ENCODE measurements at places on chromosomes 5 and 9.

- DNase-seq, result no peak
Observed at GRCh38 chr5:155019601-155020226, 6.2 kb downstream of the KIF4B start.

- no peak for DNase-seq
Observed at GRCh38 chr9:122579874-122580273, 3.3 kb downstream of the OR1L8 start.

DNA sequence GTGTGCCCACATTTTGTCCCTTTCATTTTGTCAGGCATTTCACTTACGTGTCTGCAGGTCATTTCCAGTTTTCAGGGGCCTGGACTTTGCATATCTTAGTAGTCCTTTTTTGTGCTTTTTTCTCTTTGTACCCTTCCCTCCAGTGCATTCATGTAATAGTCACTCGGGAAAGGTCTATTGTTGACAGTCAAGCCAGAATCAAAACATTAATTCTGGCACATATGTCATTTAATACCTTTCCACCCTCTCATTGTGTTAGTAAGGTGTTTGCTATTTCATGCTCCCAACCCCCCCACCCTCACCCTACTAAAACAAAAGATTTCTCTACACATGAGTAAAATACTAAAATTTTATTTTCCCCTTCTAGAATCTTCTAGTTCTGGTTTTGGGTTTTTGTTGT, 42.7 kb downstream of the UGCG start:
- no peak for DNase-seq

DNA sequence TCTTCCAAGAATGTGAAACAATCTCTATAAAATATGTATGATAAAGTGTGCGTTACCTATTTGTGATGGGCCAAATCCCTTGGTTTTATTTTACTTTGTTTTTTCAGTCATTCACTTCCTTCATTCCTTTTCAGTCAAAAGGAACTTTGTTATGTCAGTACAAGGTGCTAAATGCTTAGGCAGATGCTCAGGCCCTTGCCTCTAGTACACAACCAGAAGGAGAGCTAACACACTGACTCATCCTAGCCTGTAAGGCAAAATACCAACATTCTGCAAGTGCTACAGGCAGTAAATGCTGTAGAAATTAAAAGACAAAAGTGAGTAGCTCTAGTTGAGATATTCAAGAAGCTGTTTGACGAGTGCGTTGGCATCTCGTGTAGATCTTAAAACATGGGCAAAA, 49.4 kb downstream of the TRPM6 start:
- no peak for DNase-seq

- DNase-seq, result no peak
Observed at GRCh38 chr5:13662626-13663025, 281.9 kb downstream of the DNAH5 start.

DNA sequence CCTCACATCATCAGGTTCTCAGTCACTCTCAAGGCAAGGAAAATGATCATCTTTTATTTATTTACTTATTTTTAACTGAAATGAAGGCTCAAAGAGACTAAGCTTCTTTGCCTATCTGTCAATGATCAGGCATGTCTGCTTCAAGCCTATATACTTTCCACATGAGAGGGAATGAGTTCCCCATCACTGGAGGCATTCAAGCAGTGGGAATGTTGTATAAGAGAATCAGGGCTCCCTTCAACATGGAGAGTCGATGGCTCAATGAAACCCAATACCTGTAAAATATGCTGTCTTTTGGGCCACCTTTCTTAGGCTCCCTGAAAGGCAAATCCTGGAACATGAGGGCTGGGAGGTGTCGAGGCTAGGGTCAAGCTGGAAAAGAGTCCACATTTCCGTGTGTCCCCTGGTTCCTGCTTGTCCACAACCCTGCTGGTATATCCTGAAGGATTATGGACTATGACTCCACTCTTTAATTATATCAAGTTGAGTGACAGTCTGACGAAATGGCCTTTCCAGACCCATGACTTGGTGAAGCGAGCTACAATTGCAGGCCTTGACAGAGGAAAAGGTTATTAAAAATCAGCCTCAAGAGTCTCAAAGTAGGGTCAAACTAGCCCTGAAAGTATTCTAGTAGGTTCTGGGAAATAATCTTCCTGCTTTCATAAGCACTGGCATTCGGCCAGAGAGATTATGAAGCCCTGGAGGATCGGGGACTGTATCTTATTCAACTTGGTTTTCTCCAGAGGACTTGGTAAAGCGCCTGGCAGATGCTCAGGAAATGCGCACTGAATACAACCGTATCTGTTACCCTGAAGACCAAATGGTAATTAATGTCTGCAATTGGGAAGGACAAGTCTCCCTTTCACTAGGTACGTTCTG, 145.9 kb upstream of the TBC1D2 start:
- DNase-seq, result no peak

- DNase-seq, result no peak
Observed at GRCh38 chr5:7317751-7318150, 78.2 kb upstream of the ADCY2 start.

- no peak for DNase-seq
Observed at GRCh38 chr9:93222890-93223259, 38.9 kb downstream of the WNK2 start.

GRCh38 chr9:121686930-121687541, 35.6 kb downstream of the DAB2IP start:
- no peak for DNase-seq

DNA sequence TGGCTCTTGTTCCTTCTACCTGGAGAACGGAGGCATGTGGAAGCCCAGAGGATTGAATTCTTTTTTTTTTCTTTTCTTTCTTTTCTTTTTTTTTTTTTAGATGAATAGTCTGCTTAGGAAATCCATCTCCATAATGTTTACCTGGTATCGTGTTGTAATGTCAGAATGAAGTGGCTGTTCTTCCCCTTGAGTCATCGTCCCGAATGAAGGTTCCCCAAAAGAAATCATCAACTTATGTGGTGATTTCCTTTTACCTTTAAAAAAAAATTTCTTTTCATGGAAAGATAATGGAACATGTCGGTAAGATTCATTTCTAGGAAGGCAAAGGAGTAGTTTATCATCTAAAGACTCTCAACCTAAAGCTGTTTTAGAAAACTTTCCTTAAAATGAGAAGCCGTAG, 59.7 kb downstream of the DOCK8 start:
- DNase-seq, result no peak

DNA sequence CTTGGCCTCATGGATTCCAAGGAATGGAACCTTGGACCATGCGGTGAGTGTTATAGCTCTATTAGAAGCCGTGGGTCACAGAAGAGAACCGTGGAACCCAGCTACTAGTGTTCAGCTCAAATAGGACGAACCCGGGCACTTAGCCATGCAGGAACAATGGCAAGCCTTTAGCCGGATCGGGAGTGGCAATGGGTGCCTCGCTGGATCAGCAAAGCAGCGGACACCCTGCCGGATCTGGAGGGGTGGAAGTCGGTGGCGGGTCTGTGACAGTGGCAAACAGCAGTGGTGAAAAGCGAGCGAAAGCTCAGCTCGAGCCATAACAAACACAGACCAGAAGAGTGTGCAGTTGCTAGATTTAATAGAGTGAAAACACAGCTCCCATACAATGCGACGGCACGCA, 2.4 kb upstream of the CDO1 start:
- DNase-seq, result no peak

DNA sequence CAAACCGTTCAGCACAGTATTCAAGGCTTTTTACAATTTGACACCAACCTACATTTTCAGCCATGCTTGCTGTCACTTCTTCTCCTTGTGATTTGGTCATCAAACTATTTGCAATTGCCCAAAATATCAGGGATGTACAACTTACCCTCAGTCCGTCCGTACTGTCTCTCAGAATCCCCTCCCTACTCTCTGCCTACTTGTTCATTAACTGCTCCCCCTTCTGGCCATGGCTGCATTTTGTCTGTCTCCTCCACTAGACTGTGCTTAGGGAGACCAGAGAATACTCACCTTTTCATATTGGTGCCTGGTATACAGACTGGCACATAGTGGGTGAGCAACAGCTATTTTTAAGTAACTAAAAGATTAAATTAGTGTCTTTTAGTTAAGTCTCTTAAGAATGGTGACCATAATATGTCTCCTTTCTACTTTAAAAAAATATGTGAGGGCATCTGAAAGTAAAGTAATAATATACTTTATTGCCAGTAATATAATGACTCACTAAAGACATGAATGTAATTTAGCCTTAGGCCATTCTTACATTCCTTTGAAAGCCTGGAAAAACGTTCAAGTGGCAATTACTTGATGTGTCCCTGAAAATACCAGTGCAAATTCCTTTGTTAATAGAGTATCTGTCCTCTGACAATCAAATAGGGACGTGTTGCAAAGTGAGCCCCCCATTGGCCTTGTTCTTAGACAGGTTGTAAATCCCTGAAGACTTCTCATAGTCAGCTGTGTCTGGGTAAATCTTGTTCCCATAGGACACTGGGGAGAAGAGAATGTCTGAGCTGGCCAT, 27.8 kb downstream of the PRLR start:
- DNase-seq, result peak; percentile 10

GRCh38 chr9:127096208-127096607, 26.2 kb downstream of the ANGPTL2 start:
- no peak for DNase-seq

GRCh38 chr5:12777342-12777741, 873.1 kb upstream of the CTNND2 start:
- DNase-seq, result no peak

- no peak for DNase-seq
Observed at GRCh38 chr9:69582018-69582417, 90.2 kb downstream of the APBA1 start.

GRCh38 chr9:6575324-6576034, 70.0 kb downstream of the GLDC start:
- DNase-seq, result no peak

GRCh38 chr5:37838152-37838932, 1.5 kb downstream of the GDNF start:
- DNase-seq, result no peak

- DNase-seq, result no peak
Observed at GRCh38 chr9:27090231-27090630, 18.8 kb upstream of the TEK start.

- DNase-seq, result no peak
Observed at GRCh38 chr5:143383988-143384387, 19.5 kb downstream of the NR3C1 start.

GRCh38 chr9:36158917-36159316, 10.3 kb upstream of the CCIN start:
- no peak for DNase-seq

DNA sequence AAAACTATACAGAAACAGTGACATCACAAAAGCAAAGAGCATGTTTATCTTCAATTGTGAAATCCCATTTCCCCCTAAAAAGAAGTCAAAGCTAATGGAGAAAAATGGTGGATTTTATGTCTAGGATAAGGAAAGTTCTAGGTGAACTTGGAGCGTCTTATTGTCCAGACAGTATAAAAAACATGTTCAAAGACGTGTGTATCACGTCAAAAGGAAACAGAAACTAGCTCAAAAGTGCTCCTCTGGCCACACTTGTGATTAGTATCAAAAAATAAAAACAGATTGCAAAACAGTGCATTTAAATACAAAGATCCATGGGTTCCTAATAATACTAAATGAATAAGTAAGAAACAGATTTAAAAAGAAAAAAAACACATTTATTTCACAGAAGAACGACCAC, 568.9 kb downstream of the ANXA1 start:
- DNase-seq, result no peak

- DNase-seq, result no peak
Observed at GRCh38 chr9:84294241-84294950, 46.2 kb downstream of the SLC28A3 start.

DNA sequence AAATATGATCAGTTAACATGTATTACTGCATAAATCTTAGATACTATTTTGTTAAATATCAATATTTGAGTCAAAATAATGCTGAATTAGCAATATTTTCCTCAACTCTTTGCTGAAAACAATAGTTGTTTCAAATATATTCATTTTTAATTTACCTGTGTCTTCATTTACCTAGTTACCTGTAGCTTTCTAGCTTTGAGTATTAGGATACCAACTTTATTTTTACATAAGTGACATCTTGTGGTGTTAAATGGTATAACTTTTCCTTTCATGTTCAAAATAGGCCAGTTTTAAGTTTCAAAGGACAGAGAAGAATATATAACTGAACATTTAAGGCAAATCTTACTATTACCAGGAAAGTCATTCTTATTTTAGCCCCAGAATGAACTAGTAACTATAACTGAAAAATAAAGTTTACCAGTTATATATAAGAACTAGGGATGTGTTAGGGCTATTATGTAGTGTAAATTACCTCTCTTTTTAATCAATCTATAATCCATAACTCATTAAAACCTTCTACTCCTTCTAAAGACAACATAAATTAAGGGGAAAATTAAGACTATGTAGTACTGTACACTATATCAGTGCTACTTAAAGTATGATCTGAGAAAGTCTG, 25.3 kb downstream of the AP3B1 start:
- no peak for DNase-seq

GRCh38 chr5:116922532-116922931, 347.9 kb upstream of the SEMA6A start:
- no peak for DNase-seq

GRCh38 chr5:86337667-86338460, 279.9 kb upstream of the COX7C start:
- DNase-seq, result no peak

- DNase-seq, result no peak
Observed at GRCh38 chr9:81565144-81565543, 124.2 kb downstream of the TLE1 start.

- DNase-seq, result no peak
Observed at GRCh38 chr5:37774912-37775483, 64.8 kb downstream of the GDNF start.

DNA sequence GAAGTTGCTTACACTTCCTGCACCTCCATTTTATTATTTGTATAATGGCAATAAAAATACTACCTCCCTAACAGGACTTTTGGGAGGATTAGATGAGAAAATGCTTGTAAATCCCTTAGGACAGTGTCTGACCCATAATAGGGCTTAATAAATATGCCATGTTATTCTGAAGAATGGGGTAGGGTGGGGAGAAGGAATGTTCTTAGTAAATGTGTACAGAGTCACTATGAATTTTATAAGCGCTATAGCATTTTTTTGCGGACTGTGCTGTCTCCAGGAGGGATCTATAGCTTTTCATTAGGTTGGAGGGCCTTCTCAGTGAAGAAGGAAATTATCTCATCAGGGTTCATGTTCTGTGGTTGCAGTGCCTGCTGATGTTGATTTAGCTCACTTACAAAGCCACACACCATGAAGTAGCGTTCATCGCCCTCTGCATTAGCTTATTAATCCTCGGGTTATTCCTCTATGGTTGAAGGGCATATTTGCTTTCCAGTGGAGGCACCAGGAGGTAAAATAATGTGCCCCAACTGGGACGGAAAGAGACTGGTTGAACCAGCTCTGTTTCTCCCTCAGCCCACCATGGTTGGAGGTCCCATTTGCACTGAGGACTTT, 497.1 kb downstream of the ARHGEF28 start:
- no peak for DNase-seq

- DNase-seq, result no peak
Observed at GRCh38 chr5:146076455-146076854, 28.9 kb downstream of the PLAC8L1 start.
